ENCODE measurements at places on chromosomes 13 and 19.
A peak's percentile ranks its signal among the peaks of the same experiment; 100 is the strongest.

GRCh38 chr19:3653865-3654513 is 27.4 kb upstream of the CACTIN start:
- DNase-seq, result no peak

GRCh38 chr19:14439014-14439413 is 5.9 kb downstream of the PKN1 start:
- DNase-seq, result no peak

- peak; percentile 22 for DNase-seq
Measured at GRCh38 chr19:19613506-19613905, 5.0 kb downstream of the PBX4 start.

DNA sequence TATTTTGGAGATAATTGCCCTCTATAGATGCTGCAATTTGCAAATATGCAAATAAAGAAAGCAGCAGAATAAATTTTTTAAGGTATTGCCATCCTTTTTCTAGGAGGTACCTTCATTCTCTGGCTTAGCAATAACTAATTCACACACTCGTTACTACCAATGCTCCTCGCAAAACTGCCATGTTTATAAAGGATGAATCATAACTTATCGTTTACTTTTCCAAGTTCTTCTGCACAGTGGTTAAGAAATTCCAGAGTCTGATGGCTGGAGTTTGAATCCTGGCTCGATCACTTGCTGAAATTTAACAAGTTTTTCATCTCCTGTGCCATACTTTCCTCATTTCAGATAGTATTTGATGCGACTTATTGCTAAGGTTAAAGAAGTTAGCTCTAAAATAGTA is 708.6 kb upstream of the KLHL1 start:
- peak; percentile 1 for DNase-seq

DNA sequence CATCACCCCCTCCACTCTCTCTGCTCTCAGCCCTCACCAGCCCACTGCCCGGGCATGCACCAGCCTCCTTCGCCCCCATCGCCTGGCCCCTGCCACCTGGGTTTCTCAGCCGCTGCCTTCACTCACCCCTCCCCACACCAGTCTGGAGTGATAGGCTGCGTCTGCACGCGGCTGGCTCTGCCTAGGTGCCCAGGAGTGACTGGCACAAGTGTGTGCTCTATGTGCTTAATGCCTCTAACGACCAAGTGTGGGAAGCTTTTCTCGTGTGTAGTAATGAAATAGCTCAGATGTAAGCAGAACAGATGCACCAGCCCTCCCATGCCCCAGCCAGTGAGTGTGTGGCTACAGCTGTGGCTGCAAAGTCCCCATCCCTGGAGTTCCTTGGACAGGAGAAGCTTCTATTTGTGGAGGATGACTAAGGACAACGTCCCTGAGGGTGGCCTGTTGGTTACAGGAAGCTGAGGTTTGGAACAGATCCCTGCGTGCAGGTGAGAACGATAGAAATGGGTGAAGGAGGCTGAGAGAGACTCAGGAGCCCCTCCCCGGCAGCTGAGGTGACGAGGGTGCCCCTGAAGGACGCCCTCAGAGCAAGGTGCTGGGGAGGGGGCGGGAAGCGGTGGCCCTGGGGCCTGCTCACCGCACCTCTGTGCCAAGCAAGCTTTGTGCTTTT is 35.6 kb downstream of the ATP11A start:
- DNase-seq, result no peak

- DNase-seq, result no peak
Measured at GRCh38 chr19:45414468-45414867, 8.0 kb downstream of the POLR1G start.

DNA sequence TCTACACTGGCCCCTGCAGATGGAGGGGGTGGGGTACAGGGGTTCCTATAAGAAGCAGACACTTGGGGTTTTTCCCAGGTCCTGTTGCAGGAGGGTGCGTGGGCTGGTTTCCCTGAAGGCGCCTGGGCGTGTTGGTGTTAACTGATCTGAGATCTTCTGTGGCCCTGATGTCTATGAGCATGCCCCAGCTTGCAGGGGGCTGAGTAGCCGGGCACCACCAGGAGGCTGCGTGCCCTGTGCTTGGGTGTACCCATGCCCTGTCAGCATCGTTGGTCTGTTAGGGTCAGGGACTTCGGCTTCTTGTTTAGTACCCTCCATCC is 45.3 kb downstream of the CAPN12 start:
- DNase-seq, result no peak

- no peak for DNase-seq
Measured at GRCh38 chr13:44197791-44198770, 175.5 kb upstream of the SERP2 start.

Data from fibroblast of upper back skin (primary cell).